Left kidney (tissue), 8 donors: ENCODE measurements at places on chromosomes 12 and 14. TPM values are rescaled to one million over a fixed set of nuclear protein-coding genes. Genes with fewer than 3 reads are reported as not detected.

Gene NT5DC3
- 9.3 TPM for polyA plus RNA-seq

GRCh38 chr14:78758333-78758732, 588.2 kb downstream of the NRXN3 start:
- peak; percentile 18 for DNase-seq

- no peak for DNase-seq
Measured at GRCh38 chr12:52043386-52044212, 7.6 kb upstream of the NR4A1 start.

DNA sequence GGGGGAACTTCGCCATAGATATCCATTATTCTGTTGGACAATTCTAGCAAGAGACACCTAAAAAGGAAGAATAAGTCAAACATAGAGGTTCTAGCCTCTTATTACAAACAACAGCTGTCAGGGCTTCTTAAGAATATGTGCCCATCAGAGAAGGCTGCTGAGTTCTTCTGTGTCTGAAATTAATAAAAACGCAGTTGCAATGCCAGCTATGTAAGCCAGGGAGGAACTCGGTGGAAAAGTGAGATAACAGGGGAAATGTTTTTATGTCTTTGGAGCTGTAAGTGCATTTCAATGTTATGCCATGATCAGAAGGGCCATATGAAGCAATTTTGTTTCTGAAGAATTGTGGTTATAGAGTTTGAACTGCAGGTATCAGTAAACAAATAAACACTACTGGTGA, 95.0 kb downstream of the SYT1 start:
- DNase-seq = no peak

DNA sequence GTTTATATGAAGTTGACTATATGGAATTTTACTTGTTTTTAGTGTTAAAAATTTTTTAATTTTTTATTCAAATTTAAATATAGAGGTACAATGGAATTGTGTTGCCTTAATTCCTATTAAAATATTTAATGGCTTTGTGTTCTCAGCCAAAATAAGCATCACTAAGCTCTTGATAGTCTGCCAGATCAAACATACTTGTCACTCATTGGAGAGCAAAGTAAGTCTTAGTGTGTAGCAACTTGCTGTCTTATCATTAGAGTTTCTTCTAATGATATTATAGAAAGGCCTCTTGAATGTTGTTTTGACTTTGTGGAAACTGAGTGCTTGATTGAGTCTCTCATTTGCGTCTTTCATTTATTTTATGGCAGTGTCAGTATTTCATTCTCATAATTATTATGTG, 10.7 kb downstream of the SFSWAP start:
- no peak for DNase-seq
